Activated gamma-delta T cell (primary cell): ENCODE measurements at places on chromosomes 13 and 19.

DNA sequence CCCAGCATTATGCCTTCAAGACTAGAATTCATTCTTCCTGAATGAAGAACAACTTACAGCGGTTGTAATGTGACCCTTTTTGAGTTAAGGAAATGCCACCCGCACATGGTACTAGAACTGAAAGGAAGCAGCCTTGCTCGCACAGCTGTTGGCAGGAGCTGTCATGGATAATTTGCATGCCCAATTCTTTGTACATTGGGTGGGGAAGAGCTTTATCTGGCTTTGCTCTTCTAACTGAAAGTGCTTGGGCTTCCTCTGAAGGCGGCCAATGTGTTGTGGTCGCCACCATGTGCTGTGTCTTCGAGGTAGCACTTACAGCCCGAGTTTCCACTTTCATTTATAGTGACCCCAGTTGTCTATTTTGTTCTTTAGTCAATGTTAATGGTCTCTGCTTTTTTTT, 3.4 kb downstream of the CCNE1 start:
- no peak for DNase-seq

- DNase-seq = no peak
These were observed 81.6 kb upstream of the TM9SF2 start for GRCh38 chr13:99419591-99420243.

DNA sequence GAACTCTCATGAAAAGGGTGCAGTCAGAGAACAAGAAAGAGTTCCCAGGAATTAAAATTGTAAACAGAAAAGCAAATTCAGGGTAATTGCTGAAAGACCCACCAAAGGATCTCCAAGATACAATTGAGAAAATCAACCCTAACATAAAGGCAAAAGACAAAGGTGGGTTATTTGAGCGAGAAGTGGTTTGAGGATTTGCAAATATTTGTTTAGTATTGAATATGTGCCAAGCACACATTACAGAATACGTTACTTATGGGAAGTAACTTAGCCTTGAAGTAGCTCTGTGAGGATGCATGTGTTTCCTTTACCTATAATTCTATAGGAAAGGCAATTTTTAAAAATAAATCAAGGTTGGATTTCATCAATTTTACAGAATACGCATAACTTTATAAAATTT, 10.0 kb upstream of the CEACAM21 start:
- DNase-seq = no peak

DNA sequence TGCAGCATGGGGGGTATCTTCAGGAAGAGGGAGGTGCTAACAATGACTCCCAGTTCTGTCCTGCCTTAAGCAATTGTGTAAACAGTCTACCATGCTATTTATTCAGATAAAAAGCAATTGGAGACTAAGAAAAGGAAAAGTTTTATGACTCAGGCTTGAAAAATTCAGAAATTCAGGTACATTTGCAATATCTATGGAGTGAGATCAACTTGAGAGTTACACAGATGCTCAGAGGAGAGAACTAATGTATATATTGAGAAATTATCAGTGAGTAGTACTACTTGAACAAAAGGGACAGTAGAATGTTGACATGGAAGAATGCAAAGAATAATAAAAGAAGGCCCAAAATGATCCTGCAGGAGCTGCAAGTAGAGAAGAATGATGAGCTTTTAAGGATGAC, 277.6 kb upstream of the DACH1 start:
- no peak for DNase-seq

DNA sequence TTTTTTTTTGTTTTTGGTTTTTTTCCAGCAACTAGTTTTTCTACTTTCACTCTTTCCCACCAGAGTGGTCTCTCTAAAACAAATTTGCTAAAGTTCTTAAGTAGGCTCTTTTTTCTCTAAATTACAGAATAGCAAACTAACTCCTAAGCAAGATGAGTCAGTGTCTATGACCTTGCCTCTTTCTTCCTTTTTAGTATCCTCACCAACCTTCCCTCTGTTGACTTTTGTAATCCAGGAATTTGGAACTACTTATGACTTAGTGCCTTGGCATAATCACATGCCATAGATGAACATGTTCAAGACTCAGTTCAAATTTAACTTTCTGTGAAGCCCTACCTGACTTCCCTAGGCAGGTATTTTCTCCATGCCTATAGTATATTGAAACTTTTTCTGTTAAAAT, 32.3 kb upstream of the AKAP11 start:
- DNase-seq = no peak

DNA sequence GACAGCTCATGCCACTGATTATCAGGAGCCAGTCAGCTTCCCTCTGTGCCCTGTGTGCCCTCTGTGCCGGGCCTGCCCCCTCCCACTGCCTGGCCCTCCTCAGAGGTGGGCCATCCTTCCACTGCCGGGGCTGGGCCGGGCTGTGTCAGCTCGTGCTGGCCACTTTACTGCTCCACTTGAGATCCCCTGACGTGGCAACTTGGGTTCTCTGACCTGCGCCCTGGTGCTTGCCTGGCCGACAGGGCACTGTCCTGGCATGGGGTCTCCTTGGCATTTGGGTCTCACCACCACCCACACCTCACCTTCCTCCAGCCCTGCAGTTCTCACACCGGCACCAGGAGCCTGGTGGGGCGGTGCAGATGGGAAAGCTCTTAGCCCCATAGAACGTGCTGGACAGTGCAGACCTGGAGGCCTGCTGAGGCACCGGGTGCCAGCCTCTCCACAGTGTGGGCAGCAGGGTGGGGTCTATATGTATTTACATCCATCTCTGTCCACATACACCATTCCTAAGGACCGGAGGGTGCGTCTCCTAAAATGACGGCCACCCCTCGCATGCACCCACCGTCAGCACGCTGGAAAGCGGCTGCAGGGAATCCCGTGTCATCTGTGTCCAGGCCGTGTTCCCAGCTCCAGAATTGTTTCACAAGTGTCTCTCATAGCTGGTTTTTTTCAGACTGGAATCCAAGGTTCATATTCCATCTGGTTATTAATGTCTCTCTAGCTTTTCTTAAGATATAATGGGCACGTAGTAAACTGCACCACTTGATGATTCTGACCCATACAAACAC, 11.8 kb downstream of the DAZAP1 start:
- DNase-seq = no peak

- DNase-seq = no peak
These were observed 16.5 kb upstream of the B3GNT3 start for GRCh38 chr19:17778251-17778967.

DNA sequence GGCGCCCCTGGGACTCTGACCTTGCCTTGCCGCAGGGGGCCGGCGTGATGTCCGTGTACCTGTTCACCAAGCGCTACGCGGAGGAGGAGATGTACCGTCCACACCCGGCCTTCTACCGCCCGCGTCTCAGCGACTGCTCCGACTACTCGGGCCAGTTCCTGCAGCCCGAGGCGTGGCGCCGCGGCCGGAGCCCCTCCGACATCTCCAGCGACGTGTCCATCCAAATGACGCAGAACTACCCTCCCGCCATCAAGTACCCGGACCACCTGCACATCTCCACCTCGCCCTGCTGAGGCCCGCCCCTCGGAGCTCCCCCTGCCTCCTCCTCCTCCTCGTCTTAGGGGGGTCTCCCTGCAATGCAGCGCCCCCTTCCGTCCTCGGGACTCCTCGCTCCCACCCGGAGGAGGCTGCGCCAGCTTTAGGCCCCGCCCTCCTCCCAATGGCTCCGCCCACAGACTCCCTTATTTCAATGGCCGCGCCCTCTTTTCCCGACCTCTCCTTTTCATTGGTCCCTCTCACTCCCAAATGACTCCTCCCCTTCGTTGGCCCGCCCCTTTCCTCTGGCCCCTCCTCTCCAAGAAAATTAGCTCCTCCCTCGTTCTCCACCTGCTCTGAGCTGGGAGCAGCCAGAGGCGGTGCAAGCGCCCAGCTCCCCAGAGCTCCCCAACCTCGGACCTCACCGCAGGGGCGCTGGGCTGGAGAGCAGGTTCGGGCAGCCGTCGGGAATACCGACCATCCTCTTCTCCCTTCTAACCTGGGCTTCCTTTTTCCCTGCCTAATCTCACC, 20.5 kb upstream of the CACNG8 start:
- no peak for DNase-seq

GRCh38 chr19:56554272-56554869, 12.9 kb upstream of the ZNF470 start:
- DNase-seq = no peak
